ENCODE measurements at places on chromosomes 5 and 9. TPM values are rescaled to one million over a fixed set of nuclear protein-coding genes. Genes with fewer than 3 reads are reported as not detected.

KIF27 gene
- total RNA-seq: 4.7 TPM

KCNV2 gene
- total RNA-seq: not detected

SV2C gene
- total RNA-seq: 0.54 TPM

GPR150 gene
- 0.41 TPM for total RNA-seq

DMRTA1 gene
- 1.3 TPM for total RNA-seq

FNIP1 gene
- 28.3 TPM for total RNA-seq

IRX4 gene
- total RNA-seq: not detected

ELL2 gene
- total RNA-seq: 42.7 TPM

SPINK7 gene
- not detected for total RNA-seq

LOX gene
- total RNA-seq: 6.7 TPM

DNA sequence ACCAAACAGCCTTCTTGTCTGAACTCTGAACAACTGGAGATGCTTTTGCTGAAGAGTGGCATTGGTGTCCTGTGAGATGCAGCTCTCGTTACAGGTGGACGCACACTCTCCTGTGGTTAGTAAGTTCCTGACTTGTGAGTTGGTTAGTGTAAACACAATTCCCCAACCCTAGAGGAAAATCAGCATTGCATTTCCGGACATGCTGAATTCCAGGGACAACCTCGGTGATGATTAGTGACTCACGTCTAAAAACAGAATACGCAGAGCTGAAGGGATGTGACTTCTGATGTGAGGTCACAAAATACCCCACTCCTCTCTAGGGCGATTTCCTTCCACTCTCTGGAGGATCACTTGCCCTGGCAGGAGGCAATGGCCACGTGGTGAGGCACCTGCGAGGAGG, 5.0 kb downstream of the OR2V2 start:
- no peak for DNase-seq

DNA sequence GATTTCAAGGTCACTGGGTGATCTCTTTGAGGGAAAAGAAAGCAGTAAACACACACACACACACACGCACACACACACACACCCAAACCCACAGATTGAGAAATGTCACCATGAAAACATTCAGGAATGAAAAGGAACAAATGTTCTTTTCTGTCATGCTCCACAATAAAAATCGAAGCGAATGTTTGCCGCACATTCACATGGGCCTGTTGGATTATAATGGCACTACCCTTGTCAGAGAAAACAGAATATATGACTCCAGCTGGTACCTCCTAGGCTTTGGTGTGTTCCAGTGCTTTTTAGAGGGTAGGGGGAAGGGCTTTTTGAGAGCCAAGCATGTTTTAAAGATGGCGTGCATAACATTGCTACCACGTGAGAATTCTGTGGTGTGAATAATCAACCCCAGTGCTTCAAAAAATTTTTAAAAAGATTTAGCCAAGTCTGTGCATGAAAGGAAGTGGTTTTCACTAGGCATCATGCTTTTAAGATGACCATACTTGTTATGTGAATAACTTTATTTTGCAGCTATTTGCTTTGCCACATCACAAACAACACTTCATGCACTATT, 120.8 kb upstream of the ZNF608 start:
- no peak for DNase-seq

- DNase-seq: no peak
These were observed 27.7 kb upstream of the SSBP2 start for GRCh38 chr5:81778642-81779041.

DNA sequence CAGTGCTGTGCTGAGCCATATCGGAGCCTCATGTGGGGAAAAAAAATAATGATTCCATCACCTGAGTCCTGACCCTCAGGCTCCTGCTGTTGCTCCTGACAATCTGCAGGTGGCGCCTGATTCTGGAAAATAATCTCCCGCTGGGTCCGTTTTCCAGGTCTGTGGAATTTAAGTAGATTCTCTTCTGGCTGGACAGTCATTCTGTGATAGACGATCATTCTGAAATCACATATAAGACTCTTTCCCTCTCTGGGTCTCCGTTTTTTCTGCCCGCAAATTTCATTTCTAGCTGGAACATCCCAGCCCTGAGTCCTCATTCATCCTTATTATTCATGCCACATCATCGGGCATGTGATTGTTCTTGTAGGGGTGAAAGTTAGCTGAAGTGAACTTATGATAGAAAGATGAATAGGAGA, 22.1 kb upstream of the STXBP1 start:
- peak; percentile 58 for DNase-seq

DNA sequence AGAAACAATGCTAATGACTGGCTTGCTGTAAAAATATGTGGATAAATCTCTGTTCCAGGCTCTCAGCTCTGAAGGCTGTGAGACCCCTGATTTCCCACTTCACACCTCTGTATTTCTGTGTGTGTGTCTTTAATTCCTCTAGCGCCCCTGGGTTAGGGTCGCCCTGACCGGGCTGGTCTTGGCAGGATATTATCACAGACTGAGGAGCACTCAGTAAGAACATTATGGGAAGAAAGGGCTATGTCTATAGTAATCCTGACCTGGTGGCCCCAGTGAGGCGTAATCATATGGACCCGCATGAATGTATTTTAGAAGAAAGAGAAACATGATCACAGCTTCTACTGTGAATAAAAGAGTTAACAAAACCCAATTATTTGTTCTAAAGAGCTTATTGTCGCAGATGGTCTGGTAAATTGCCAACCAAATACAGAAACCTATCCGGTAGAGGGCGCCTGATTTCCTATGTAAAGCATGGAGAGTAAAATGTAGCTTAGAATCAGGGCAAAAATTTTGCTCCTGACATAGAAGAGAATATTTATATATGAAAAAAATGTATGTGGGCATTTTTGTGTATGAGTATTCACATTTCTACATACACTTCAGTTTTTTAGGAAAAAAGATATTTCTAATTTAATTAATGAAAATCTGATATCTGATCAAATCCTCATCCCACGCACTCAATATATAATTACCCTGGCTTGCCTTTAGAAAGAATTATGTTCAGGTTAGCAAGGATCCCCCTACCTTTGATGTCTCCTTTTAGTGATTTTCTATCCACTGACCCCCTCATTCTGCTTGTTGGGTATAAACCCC, 5.8 kb upstream of the IFNA1 start:
- DNase-seq: peak; percentile 85

GRCh38 chr9:76321195-76321828, 72.9 kb downstream of the RFK start:
- DNase-seq: no peak

DNA sequence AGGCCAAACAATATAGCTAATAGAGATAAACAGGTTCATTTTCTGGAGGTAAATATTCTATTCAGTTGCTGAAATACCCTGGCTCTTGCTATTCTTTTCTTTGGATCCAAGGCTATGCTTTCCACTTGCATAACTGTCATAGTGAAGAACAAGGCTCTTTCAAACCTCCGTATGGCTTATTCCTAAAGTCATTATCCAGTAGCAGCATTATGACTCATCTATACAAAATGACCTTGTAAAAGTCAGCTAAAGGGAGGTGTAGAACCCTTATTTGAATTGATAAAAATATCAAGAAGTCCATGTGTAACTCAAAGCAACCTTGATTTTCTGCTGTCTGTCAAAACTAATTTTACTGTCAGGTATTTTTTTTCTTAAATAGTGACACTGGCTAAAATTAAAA, 447.8 kb downstream of the PLK2 start:
- DNase-seq: no peak

GRCh38 chr9:4704129-4704528, 24.8 kb downstream of the CDC37L1 start:
- DNase-seq: no peak

GRCh38 chr9:13109781-13110180, 169.7 kb downstream of the MPDZ start:
- no peak for DNase-seq

GRCh38 chr9:85541876-85542275, 199.9 kb downstream of the AGTPBP1 start:
- no peak for DNase-seq

- DNase-seq: no peak
These were observed 423.9 kb downstream of the DMRT2 start for GRCh38 chr9:1473956-1474634.

- DNase-seq: peak; percentile 79
These were observed at the start of gene SUSD3 for GRCh38 chr9:93058355-93059010. TSS of gene SUSD3 (plus strand) at chr9:93058701. CDS start at chr9:93058743, 42 bp downstream.

DNA sequence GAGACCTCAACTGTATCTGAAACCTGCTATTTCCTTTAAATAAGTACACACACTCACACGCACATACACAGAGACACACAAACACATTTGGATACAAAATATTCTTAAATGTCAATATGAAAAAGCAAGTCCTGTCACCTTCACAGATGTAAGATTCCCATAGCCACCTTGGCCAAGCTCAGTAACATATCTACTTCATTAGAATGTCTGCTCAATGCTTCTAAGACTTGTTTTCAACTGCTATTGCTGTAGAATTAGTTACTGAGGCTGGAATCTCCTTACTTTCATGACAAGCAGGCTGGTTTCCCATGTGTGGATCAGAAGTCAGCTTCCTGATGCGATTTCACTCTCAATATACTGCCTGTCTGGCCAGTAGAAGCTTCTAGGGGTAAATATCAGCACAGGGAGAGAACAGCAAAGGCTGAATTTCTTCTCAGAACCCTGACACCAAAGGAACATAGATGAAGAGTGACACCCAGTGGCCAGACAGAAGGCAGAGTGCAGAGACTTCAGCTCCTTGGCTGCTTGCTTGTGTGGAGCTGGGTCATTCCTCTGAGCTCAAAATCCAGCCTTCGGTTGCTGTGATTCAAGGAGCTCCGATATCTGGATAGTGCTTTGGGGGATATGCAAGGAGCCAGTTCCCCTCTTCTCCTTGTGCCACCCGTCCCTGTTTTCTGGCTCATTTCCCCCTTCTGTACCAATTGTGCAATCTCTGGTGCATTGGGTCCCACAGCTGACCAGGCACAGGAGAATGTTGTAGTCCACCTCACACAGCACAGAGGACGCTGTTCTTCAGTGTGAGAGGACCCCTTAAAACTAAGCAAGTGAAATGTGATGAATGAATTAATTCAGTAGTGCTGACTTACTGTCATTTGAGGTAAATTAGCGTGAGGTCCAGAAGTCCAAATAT, 26.6 kb upstream of the ABLIM3 start:
- DNase-seq: peak; percentile 34

DNA sequence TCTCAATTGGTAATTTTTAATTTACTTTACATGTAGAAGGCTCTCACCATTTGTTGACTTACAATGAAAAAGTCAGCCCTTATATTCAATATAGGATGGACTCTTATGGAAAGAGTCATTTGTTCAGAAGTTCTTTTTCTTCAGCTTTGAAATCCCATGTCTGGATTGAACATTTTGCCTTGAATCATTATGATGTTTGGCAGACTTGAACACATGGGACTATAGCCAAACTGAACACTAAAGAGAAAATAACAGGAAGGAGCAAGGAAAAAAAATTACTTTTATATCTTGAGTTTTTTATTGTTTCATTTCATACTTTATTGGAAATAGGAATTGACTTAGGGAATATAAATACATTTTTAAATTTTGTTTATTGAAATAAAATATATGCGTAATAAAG, 1503.0 kb downstream of the EFNA5 start:
- DNase-seq: no peak

GRCh38 chr5:6269925-6270324, 108.4 kb downstream of the MED10 start:
- DNase-seq: no peak

DNA sequence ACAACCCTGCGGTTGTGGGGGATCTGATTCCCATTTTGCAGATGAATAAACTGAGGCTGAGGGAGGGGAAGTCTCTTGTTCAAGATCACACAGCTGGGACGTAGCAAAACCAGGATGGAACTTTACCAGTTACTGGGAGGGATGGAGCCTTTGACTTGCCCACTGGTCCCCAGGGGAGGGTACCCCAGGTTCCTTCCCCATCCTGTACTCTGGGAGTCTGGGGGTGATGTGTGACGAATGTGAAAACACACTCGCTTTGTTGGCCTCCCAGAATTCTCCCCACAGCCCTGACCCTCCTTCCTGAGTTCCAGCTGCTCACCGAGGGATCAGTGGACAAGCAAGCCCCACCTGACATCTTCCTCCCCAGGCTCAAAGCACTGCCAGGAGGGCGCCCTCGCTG, 135.1 kb downstream of the NSG2 start:
- no peak for DNase-seq

DNA sequence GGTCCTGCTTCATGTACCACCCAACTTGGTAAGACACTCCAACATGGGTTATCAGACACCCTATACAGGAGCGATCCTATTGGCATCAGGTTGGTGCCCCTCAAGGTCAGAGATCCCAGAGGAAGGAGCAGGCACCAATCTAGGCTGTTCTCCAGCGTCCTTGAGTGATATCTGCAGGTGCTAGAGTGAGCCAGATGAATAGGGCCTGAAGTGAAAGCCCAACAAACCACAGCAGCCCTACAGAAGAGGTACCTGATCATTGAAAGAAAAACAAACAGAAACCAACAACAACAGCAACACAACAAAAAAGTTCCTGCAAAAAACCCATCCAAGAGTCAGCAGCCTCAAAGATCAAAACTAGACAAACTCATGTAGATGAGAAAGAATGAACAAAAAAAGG, 584.8 kb downstream of the HINT1 start:
- no peak for DNase-seq

DNA sequence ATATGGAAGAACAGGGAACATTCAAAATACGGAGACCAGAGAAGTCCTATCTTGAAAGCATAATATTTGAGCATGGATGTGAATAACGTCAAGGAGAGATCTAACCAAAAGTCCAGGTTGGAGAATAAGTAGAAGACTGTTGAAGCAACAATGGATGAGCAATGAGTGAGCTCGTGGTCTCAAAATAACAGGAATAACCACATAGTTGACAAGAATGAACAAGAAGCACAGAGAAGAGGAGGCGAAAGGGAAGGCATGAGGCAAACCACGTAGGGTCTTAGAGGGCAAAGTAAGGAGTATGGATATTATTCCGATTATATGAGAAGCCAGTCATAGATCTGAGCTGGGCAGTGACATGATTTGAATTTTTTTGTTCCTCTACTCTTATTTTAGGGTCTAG, 710.2 kb downstream of the BRINP1 start:
- no peak for DNase-seq

GRCh38 chr9:131999692-132000551, 79.7 kb downstream of the MED27 start:
- DNase-seq: no peak

DNA sequence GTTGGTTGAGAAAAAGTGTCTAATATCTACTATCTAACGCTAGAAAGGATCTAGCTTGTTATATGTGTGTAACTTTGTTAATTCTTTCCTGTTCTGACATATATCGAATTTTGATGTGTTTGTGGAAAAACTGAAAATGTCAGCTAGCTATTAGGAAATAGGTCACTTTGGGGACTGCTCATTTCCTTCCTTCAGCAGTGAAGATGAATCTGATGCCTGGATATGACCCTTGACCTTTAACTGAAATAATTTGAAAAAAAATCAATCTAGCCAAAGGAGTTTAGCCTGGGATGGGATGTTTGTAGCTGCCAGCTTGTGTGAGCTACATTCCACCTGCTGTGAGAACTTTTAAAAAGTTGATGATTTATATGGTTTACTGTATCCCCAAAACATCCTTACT, 66.8 kb downstream of the CD180 start:
- no peak for DNase-seq

DNA sequence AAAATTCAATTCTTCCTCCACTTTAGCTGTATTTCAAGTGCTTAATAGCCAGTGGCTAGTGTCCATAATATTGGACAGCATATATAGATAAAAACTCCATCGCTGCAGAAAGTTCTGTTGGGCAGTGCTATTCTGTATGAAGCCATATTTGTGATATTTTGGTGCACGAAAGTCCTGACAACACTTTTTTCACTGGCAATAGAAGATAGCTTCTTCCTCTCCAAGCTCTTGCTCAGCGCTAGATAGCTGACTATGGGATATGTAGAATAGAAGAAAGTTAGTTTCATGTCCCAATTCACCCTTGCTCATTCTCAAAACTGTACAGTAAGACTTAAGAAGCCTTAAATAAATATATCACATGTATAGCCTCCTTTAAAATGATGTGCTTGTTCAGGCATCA, 269.9 kb downstream of the TLR4 start:
- no peak for DNase-seq
